Stimulated activated CD4-positive, alpha-beta T cell treated with anti-CD3 and anti-CD28 coated beads, Interleukin-15, amount 100 ng/mL, for 48 hours (primary cell): ENCODE measurements at places on chromosomes 2 and 18.
A peak's percentile ranks its signal among the peaks of the same experiment; 100 is the strongest.

- no peak for DNase-seq
These were observed 1.8 kb downstream of the SLC4A3 start for GRCh38 chr2:219628986-219629901.

GRCh38 chr2:181895818-181896217 is 4.3 kb downstream of the ITPRID2 start:
- no peak for DNase-seq

DNA sequence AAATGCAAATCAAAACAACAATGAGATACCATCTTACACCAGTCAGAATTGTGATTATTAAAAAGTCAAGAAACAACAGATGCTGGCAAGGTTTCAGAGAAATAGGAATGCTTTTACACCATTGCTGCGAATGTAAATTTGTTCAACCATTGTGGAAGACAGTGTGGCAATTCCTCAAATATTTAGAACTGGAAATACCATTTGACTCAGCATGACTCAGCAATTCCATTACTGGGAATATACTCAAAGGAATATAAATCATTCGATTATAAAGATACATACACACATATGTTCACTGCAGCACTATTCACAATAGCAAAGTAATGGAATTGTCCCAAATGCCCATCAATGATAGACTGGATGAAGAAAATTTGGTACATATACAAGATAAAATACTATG is 516.7 kb downstream of the ERBB4 start:
- no peak for DNase-seq

DNA sequence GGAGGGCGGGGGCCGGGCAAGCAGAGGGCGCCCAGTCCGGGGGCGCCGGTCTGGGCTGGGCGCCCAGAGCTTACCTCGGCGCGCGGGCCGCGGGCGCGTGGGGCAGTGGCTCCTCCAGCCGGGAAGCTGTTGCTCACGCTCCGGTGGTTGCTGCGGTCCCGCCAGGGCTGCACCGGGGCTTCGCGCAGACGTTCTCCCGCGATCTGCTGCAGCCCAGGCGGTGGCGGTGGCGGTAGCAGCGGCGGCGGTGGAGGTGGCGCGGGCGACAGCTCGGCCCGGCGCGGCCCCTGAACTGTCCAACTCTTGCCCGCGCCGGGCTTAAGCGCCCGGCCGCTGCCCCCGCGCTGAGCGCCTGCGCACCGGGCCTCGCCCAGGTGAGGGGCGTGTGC is 391 bp downstream of the ZNF385B start:
- DNase-seq, result no peak

DNA sequence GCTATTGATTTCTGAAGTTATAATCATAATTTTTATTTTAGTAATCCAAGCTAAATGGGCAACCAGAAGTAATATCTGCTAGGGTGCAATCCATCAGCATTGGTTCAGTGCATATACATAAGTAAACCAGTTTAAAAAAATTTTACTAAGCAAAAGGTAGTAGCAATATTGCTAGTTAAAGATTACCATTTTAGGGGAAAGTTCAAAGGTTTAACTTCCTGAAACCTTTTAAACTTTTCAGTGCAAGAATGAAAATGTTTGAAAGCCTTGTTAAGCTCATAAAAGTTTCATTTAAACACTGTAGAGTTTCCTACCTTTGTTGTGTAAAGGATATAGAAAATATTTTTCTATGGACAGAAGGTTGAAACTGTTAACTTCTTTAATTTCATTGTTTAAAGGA is 31.0 kb upstream of the EPB41L5 start:
- no peak for DNase-seq

- no peak for DNase-seq
These were observed 342.9 kb downstream of the INSIG2 start for GRCh38 chr2:118431165-118431517.

DNA sequence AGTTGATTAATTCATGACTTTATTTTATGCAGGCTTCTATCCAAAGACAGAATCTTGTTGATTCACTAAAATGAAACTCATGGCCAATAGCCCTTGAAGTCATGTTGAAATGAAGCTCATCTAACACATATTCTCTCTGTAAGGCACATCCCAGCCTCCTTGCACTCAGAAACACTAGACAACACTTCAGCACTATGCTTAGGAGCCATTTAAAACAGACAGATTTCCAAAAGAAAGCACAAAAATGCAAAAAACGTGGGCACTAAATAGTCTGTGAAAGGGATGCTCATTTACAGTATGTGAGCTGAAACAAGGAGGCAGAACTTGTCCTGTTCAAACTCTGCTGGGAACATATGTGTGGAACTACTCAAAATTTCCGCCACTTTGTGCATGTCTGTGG is 124.4 kb downstream of the MYCN start:
- DNase-seq, result no peak

GRCh38 chr18:44802508-44802907 is 121.8 kb downstream of the SETBP1 start:
- no peak for DNase-seq

GRCh38 chr2:235611349-235611748 is 117.5 kb downstream of the AGAP1 start:
- no peak for DNase-seq

- no peak for DNase-seq
These were observed 120.9 kb upstream of the CDC42EP3 start for GRCh38 chr2:37792366-37792765.

GRCh38 chr18:63344918-63345317 is 22.1 kb downstream of the KDSR start:
- DNase-seq, result no peak

DNA sequence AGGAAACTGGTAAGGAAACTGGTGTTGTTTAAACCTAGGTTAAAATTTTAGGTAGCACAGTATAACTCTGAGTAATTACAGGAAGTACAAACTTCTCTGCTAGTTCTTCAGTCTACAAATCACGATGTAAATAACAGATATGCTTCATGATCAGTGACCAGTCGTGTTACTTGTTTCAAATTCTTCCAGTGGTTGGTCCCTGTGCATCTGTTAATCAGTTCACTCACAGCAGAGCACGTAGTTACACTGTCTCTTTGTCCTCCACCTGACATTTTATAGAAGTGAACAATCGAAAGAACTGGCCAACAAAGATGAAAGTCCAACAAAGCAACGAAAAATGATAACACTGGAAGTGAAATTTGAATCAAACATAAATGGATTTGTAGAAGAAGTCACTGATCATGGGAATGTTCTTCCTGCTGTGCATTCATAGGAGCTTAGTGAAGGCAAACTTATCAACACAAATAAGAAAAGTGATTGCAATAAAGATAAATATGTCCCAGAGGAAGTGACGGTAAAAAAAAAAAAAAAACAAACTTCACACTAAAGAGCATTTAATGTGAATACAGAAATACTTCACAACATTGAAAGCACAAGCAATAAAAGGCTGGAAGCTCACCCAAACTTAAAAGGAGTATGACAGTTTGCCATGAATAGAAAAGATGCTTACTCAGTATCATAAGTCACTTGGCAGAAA is 7.0 kb downstream of the EIF2AK2 start:
- DNase-seq, result no peak

DNA sequence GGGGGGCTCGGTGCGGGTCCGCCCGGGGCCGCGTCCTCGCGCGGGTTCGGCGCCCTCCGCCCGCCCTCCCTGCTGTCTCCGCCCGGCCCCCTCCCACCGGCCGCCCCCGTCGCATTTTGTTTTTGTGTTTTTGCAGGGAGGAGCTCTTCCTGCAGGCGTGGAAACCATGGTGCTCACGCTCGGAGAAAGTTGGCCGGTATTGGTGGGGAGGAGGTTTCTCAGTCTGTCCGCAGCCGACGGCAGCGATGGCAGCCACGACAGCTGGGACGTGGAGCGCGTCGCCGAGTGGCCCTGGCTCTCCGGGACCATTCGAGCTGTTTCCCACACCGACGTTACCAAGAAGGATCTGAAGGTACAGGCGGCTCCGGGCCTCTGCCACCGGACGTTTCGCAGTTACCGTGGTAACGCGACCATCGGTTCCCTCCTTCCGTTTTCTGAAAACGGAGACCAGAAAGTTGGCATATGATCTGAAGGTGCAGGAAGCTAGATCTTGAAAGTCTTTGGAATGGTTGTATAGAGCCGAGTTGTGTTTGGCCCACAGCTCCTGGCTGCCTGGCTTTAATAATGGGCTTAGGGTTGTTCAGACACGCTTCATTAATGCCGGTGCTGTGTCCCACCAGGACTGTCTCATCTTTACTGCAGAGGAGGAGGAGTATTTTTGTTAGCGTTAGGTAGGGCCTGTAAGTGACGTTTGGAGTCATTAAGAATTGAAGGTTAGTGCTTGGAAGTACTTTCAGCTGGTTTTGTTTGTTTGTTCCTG is 891 bp downstream of the KDM3A start:
- DNase-seq, result peak; percentile 43

GRCh38 chr2:163157891-163158496 is 319.4 kb upstream of the KCNH7 start:
- DNase-seq, result no peak

- DNase-seq, result no peak
These were observed 20.9 kb upstream of the STEAP3 start for GRCh38 chr2:119202610-119203310.

- no peak for DNase-seq
These were observed 37.5 kb downstream of the NR4A2 start for GRCh38 chr2:156294945-156295580.

GRCh38 chr2:127737892-127738291 is 36.6 kb downstream of the SFT2D3 start:
- no peak for DNase-seq

DNA sequence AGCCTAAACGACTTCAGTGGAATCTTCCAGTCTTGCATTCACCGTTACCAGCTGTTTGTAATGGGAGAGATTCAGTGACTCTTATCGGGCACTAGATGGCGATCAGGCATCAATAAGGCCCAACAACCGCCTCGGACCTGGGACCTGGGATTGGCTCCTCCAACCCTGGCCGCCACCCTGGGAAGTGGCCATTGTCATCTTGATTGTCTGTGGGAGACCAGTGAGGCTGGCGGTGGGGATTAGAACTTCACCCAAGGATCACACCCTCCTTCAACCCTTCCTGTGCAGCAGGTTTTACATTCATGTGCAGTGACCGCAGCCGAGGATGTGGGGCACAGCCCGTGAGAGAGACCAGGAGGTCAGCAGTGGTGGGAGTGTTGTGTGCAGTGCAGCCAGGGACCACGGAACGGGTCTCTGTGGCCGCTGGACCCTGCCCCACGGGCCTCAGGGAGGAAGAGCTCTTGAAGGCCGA is 85.3 kb downstream of the SPP2 start:
- peak; percentile 24 for DNase-seq

DNA sequence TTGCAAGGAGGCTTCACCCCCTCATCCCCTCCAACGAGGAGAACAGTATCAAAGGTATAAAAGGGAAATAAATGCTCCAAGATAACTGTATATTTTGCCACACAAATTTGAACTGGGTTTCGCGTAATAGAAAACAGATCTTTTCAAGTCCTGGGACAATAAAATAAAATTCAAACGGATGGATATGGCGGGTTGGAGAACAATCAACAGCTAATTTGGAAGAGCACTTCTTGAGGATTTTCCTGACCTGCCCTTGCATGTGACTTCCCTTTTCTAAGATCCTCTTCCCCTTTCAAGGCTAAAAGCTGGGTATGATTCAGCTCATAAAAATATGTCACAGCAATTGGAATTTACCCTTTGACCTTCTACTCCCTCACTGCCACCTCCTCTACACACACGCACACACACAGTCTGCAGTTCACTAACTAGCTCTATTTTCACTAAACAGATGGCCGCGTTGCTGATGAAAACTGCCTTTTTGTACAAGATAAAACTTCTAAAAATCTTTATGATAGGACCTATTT is 386.9 kb downstream of the FIGN start:
- DNase-seq, result no peak

- no peak for DNase-seq
These were observed 26.1 kb downstream of the TYMS start for GRCh38 chr18:683531-683930.

DNA sequence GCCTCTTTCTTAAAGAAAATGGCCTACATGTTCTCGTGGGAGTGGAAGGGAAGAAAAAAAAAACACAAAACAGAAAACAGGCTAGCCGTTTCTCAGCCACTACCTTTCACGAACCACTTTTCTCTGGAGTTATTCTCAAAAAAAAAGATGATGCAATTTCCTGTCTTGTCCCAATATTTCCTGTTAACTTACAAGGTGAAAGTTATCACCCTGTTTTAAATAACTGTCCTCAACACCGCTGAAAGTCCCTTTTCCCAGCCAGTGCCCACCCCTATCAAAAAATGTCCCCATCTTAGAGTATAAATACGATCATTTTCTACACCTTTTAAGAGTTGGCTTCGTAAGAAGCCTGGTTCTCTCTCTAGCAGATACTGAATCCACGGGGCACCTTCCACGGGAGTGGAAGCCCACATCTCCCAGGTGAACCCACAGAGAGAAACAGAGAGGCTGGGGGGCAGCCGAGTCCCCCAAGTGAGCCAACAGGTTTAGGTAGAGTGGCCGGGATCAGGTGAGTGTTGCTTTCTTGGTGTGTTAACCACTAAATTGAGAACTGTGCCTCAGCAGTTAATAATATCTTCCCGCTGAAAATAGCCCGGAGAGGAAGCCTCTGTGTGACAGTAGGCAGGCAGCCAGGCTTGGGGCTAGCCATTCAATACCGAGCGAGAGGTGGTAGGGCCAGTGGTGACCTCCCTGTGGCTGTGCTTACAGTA is 15.9 kb downstream of the SMAD7 start:
- no peak for DNase-seq
